ENCODE measurements at places on chromosomes 11 and 22. TPM values are rescaled to one million over a fixed set of nuclear protein-coding genes. Genes with fewer than 3 reads are reported as not detected.

The MICAL3 gene
- total RNA-seq, result 41.8 TPM

The CWC15 gene
- 60.6 TPM for total RNA-seq

The KRTAP5-11 gene
- not detected for total RNA-seq

DNA sequence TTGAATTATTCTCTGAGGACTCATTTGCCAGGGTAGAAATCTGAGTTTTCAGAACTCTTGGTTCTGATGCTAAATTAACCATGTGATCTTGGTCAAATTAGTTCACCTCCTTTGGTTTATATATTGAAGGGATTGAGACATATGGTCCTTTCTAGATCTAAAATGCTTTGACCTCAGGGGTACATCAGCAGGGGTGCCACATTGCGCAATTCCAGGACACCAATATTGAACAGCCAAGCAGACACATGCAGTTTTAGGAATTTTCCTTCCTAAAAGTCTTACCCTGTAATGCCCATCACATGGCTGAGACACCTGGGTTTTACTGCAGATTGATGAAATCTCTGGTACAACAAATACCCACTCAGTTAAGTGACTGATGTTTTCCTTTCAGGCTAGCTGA, 254.4 kb upstream of the NCAM1 start:
- DNase-seq, result no peak

DNA sequence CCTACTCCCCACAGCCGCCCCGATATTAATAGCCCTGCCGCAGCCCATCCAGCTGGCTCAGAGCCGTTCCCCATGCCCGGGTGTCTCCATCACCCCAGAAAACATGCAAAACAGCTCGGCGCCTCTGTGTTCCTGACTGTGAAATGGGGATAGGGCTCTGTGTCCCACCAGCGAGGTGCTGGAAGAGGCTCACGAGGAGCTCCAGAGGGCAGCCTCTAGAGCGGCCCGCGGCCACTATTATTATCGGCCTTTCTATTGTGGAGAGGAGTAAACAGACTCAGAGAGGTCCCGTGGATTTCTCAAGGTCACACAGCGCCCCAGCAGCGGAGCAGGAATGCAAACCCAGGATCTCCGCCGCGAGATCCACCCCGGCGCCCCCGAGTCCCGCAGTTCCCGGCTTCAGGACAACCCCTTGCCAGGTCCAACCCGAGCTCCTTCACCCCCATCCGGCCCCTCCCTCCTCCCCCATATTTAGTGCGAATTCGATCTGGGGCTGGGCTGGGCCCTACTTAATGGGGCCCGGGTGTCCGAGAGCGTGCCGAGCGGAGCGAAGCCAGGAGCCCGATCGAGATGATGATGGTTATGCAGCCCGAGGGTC, at the start of gene ACTN3:
Gene ACTN3, plus strand, starts transcription at position 536 of the 598 bp plus-strand sequence. Its CDS starts 35 bp downstream, at position 571.
- DNase-seq, result no peak

Data from HFFc6 (cell line).